ENCODE measurements at places on chromosomes 11 and 22. TPM values are rescaled to one million over a fixed set of nuclear protein-coding genes. Genes with fewer than 3 reads are reported as not detected.

Gene BRSK2
- total RNA-seq: 0.36 TPM

Gene MN1
- 0.65 TPM for total RNA-seq

Gene RIMBP3C
- not detected for total RNA-seq

Gene CAPRIN1
- 320 TPM for total RNA-seq

Gene SVIP
- total RNA-seq: 60.8 TPM

Gene ARCN1
- 219 TPM for total RNA-seq
